ENCODE measurements at places on chromosomes 1 and 21.

- DNase-seq: peak; percentile 17
These were observed 812 bp downstream of the CACHD1 start for GRCh38 chr1:64470665-64471217.

DNA sequence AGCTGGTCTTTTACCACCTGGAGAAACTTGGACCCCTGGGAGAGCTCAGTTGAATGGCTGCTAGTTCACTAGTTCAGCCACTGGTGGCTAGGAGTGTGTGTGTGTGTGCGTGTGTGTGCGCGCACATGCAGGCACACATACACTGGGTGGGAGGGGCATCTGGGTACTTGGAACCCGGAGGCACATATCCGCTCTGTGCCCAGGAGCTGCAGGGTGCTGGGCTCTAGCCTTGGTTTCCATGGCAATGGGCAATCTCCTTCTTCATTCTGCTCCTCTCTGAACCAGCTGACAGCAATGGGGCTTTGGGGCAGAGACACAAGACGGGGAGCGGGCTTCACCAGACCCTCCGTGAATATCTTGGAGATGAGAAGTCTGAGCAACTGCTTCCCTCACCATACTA, 87.1 kb upstream of the DISP3 start:
- DNase-seq: no peak

DNA sequence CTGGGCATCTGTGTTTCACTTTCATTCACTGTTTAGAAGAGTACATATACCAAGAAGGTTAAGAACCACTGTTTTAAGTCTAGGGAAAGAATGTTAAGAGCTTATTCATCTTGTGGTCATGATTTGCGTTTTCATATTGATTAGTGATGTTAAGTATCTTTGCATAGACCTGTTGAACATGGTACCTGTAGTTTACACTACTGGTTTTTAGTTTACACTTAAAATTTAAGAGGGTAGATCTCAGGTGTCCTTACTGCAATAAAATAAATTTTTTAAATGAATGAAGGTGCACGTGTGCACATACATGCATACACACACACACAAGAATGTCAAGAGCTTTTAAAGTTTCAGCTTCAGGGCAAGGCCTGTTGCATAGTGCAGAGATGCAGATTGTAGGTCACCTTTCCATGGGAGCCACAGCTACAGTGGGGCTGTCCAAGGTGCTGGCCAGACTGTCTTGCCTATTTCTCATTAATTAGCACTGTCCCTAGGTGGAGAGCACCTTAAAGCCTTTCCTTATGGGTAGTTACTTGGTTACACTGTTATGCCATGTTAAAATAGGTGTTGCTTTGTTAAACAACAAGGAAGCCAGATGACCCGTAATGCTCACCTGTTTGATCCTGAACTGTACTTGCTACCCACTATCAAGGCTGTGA, 543.0 kb upstream of the DAB1 start:
- DNase-seq: peak; percentile 1

GRCh38 chr21:33266789-33267135, 595 bp downstream of the IL10RB start:
- no peak for DNase-seq

DNA sequence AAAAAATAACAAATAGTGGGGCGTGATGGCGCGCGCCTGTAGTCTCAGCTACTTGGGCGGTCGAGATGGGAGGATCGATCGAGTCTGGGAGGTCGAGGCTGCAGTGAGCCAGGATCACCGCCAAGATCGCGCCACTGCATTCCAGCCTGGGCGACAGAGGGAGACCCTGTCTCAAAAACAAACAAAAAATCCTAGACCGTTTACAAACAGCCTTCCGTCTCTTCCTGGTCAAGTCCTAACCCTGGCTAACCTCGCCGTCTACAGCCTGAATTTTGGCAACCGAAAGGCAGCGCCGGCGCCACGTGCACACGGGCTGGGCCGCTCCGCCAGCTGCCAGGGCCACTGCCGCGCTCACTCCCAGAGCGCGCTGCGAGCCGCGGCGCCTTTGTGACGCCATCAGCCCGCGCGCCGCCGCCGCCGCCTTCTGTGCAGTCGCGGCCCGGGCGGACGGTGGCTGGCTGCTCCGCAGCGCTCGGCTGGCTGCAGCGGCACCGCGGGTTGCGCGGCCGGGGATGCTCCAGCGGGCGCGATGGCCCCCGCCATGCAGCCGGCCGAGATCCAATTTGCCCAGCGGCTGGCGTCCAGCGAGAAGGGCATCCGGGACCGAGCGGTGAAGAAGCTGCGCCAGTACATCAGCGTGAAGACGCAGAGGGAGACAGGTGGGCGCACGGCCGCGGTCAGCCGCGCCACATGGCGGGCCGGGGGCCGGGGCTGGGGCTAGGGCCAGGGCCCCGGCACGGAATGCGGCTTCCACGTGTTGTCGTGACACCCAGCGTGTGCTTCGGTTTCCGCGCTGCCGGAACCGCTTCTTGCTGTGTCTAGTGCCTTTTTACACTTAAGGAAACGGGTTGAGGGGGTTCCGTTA, at the start of the genes HSF2BP and RRP1B:
TSS of gene HSF2BP (minus strand) at position 353 of the 865 bp plus-strand sequence. CDS start 1,392 bp downstream, outside the sequence.
TSS of gene RRP1B (plus strand) at position 425 of the 865 bp plus-strand sequence. CDS start at position 530, 105 bp downstream.
- DNase-seq: peak; percentile 86

DNA sequence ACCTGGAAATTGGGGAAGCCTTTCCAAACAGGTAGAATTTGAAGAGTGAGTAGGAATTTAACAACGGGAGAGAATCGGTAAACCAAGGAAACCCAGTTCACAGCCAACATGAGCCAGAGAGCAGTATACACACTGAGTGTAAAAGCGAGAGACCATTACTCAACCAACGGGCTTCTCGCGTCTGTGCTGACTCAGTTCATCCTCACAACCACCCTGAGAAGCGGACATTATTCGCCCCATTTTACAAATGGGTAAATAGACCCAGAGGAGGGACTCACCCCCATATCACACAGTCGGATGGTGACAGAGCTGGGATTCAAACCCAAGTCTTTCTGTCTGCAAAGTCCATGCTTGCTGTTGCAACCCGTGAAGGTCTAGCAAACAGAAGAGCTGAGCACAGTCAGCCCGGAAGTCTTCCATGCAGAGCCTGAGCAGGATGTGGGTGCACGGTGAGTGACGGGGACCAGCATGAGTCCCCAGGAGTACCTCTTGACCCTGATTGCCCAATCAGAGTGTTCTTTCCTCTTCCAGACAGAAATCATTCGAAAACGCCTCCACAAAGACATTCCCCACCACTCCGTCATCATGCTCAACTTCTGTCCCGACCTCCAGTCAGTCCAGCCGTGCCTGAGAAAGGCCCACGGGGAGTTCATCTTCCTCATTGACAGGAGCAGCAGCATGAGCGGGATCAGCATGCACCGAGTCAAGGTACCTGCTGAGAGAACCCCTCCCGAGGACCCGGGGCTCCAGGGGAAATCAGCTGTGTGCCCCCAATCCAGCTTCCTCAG, 32.3 kb downstream of the VWA5B1 start:
- DNase-seq: peak; percentile 14

GRCh38 chr21:29189353-29189752, 58.9 kb downstream of the MAP3K7CL start:
- DNase-seq: no peak

DNA sequence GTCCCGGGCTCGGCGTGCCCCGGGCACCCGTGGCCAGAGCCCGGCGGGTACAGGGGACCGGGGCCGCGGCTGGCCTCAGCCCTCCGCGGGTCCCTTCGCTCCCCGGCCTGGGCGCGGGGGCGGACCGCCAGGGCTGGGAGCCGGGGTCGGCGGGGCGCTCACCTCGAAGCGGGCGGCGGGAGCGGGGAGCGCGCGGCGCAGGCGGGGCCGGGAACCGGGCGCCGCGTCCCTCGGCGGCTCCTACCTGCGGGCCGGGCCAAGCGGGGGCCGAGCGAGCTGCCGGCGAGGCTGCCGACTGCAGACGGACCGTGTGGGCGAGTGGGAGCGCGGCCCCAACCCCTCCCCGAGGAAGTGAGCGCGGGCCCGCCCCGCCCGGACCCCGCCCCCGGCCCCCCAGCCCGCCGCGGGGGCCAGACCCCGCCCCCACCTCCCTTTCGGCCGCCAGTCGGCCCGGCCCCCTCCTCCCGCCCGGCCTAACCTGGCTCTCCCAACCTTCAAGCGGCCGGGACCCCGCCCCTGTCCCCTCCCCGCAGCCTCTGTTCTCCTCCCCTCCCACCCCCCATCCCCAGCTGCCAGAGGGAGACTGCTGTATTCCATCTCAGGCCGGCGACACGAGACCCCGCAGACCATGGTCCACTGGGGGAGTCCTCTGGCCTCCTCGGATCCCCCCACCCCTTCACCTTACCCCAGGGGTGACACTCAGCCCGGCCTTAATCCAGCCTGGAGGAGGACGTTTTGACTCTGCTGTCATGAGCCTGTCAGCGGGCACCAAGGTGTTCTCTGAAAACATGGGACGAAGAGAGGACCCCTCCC, at the start of gene FHL3:
TSS of gene FHL3 (minus strand) at position 320 of the 813 bp plus-strand sequence. CDS start 6,102 bp downstream, outside the sequence.
- DNase-seq: peak; percentile 67

GRCh38 chr1:92711473-92712165, 73.3 kb downstream of the EVI5 start:
- DNase-seq: no peak

DNA sequence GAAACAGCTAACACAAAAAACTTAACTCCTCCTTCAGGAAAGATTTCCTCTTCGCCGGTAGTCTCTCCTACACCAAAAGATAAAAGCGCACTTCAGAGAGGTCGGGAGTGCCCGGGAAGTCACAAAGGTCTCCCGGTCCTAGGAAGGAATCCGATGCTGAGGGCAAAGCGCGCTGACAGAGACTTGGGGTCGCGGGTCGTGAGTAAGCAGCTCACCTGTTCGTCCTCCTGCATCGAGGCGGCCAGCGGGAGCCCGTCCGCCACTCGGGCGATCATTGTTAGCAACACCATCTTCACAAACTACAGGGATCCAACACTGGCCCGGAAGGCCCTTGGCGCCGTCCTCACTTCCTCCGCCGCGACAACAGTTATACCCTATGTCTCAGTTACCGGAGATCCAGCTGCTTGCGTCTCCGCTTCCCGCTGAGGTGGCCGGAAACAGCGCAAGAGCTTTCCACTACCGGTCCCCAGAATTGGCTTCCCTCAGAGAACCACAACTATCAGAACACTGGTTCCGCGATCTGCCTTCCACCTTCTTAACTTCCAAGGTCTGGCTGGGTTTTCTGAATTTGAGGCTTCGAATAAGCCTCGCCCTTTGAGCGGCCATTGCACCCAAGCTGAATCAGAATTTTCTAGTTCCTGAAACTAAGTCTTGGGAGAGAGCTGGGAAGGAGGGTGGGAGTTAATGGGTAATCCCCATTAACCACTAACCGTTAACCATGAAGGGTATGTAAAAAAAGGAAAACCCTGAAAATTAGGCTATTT, at the start of gene SEC22B:
TSS of gene SEC22B (minus strand) at position 429 of the 764 bp plus-strand sequence. CDS start at position 290, 139 bp downstream.
- peak; percentile 97 for DNase-seq

DNA sequence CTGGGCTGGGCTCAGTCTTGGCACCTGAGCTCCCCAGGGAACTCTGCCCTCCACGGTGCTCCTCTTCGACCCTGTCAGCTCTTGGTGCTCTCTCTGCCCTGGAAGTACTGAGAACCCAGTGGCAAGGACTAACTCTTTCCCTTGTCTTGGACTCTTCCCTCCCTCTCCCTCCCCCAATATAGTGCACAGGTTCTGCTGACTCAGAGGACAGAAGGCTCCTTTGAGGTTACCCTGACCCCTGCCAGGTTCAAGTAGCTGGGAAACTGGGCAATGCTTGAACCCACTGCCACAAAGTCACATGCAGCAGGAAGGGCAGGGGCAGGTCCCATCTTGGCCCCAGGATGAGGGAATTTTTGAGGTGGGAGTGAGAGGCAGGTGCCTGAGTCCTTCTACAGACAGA, 20.3 kb downstream of the KCNQ4 start:
- DNase-seq: no peak
